Esophagus squamous epithelium (tissue), 5 donors: ENCODE measurements at places on chromosomes 4 and X.

- DNase-seq: no peak
Measured at GRCh38 chr4:128350449-128351045, 62.9 kb upstream of the PGRMC2 start.

GRCh38 chrX:71941145-71941544 is 30.5 kb downstream of the NHSL2 start:
- DNase-seq: no peak

GRCh38 chr4:13196721-13197120 is 287.4 kb downstream of the RAB28 start:
- no peak for DNase-seq

DNA sequence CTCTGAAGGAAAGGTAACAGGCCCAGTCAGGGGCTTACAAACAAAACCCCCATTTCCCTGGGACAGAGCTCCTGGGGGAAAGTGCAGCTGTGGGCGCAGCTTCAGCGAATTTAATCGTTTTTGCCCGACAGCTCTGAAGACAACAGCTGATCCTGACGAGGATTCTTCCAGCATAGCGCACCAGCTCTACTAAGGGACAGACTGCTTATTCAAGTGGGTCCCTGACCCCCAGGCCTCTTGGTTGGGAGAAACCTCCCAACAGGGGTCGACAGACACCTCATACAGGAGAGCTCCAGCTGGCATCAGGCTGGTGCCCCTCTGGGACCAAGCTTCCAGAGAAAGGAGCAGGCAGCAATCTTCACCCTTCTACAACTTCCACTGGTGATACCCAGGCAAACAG is 486.7 kb downstream of the PRR32 start:
- DNase-seq: no peak

- DNase-seq: no peak
Measured at GRCh38 chr4:162350331-162350730, 186.5 kb upstream of the FSTL5 start.

- DNase-seq: no peak
Measured at GRCh38 chr4:137417676-137418075, 114.6 kb downstream of the PCDH18 start.

- no peak for DNase-seq
Measured at GRCh38 chrX:38750551-38750950, 50.7 kb upstream of the MID1IP1 start.

GRCh38 chrX:96372313-96373046 is 312.2 kb upstream of the DIAPH2 start:
- no peak for DNase-seq

DNA sequence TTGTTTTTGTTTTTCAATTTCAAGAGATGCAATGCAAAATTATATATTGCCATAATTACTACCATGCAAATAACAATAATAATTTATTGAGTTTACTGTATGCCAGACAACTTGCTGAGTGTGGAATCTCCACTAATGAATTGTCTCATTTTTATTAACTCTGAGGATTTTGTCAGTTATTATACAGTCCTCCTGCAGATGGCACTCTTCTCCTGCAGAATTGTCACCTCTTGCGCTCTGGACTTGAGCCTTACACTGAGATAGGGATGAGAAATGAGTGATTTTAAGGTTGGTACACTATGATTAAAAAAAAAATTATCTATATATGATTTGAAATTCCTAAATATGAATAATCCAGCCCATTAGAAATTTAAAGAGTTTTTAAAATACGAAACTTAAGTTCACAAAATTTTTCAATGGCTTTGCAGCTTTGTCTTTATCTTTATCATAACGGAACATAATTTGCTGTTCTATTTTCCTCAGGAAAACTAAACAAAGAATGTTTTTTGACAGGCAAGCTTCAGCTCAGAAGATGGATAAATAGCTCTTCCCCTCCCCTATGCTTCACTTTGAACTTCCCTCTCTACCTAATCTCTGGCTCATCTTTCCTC is 12.7 kb upstream of the PAQR3 start:
- no peak for DNase-seq

DNA sequence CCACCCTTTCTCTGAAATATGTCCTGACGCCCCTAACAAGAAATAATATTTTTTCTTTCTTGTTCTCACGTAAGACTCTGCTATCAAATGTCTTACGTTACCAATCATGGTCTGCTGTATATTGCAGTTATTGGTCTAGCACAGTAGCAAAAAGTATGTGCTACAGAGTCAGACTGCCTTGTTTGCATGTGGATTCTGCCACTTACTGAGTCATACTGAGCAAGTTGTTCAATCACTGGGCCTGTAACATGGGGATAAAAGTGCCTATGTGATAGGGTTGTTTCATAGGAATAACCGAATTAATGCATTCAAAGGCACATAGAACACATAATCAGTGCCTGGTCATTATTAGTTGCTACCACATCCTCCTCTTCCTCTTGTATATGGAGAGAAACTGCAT is 14.1 kb downstream of the RPGR start:
- no peak for DNase-seq

GRCh38 chr4:168648929-168649328 is 152.1 kb downstream of the PALLD start:
- DNase-seq: no peak

GRCh38 chr4:141637565-141637964 is 1.2 kb downstream of the IL15 start:
- no peak for DNase-seq

DNA sequence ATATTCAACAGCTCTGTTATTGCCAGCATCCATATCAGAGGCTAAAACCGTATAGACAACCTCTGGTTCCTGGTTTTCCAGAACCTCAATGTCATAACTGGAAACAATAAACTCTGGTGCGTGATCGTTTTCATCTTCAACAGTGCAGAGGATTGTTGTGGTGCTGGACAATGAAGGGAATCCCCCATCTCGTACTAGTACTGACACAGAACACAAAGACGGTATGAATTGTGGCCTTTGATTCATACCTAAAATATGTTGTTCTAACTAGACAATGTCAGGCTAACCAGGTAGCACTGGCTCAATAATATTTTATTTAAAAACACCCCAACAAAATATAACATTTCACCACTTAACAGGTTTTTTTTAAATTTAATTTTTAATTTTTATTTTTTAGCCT is 186.9 kb downstream of the DCHS2 start:
- DNase-seq: no peak

DNA sequence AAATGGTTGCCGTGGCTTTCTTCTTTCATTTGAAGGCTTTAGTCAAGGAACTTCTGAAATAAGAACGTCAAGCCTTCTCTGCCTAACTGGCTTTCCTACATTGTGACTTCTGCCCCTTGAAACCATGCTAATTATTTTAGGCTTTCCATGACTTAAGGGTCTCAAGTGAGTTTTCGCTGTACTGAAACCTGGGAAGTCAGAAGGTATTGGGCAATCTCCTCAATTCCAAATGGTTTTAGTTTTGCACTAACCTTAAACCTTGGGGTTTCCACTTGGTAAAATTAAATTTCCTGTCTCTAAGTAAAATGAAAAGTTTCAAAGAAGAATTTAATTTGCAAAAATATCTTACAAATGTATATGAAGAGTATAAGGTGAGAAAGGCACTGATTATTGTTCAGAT is 73.8 kb downstream of the MBNL3 start:
- no peak for DNase-seq

- DNase-seq: no peak
Measured at GRCh38 chr4:83625821-83626220, 89.9 kb downstream of the GPAT3 start.

DNA sequence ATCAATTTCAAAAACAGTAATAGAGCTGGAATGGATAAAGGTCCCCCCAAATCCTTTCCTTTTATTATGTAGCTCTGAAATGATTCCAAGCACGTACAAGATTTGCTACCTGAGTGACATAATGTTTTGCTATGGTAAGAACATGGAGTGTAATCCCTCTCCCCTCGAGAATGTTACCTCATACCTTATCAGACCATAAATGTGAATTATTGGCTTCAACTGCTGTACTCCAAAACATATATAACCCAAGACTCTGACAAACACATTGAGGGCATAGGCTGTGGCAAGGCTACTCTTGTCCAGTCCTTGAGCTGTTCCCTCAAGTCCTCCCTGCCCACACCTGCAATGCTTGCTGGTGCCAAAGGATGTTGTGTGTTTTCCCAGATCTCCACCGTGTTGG is 286.9 kb downstream of the KCTD8 start:
- no peak for DNase-seq

DNA sequence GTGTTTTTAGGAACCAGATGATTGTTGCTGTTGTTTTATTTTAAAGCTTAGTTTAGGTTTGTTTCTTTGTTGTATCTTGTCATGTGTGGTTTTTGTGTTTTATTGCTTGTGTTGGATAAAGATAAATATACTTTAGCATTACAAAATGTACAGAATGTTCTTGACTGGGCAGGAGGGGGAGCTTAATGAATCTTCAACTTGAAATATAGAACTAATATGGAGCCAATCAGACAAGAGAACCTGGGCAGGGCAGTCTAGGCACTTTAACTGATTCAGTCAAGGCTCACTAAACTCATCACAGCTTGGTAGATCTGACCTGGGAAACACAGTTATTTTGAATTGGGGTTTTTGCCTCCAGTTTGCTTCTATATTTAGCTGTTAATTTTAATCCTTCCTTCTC is 304.2 kb downstream of the ARHGAP24 start:
- no peak for DNase-seq

DNA sequence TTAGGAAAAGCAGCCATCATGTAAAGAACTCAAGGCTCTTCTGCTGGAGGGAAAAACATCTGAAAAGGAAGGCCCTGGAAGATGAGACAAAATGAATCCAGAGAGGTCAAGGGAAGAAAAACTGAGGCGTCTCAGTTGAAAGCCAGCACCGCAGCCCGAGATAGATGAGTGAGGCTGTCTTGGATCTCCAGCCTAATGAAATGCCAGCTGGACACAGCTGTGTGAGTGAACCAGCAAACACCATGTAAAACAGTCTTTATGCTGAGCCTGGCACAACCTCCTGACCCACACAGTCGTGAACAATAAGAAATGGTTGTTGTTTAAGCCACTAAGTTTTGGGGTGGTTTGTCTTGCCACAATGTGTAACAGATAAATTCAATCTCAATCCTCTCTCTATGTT is 48.6 kb upstream of the RASL11B start:
- no peak for DNase-seq

- DNase-seq: no peak
Measured at GRCh38 chrX:49892542-49892941, 13.3 kb downstream of the USP27X start.

- DNase-seq: no peak
Measured at GRCh38 chr4:177010418-177010817, 217.7 kb upstream of the VEGFC start.

- DNase-seq: no peak
Measured at GRCh38 chr4:178953447-178954120, 1511.3 kb upstream of the AGA start.

GRCh38 chrX:9864011-9864410 is 77.8 kb downstream of the SHROOM2 start:
- DNase-seq: no peak

- no peak for DNase-seq
Measured at GRCh38 chr4:137934046-137934445, 308.1 kb downstream of the SLC7A11 start.

DNA sequence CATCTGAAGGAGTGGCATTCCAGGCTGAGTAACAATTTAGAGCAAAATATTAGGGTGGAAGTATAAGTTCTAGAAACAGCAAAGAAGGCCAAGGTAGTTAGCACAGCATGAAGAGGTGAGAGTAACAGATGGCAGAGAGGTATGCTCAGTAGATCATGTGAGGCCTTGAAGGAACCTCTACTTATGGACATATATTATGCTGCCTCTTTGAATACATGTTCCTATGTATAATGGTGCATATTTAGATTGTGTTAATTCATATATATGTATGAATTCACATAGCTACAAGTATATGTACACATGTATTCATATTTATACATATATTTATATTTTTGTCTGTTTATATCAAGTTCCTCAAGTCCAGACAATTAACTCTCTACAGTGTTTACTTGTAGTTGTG is 355.2 kb downstream of the KCTD8 start:
- no peak for DNase-seq

DNA sequence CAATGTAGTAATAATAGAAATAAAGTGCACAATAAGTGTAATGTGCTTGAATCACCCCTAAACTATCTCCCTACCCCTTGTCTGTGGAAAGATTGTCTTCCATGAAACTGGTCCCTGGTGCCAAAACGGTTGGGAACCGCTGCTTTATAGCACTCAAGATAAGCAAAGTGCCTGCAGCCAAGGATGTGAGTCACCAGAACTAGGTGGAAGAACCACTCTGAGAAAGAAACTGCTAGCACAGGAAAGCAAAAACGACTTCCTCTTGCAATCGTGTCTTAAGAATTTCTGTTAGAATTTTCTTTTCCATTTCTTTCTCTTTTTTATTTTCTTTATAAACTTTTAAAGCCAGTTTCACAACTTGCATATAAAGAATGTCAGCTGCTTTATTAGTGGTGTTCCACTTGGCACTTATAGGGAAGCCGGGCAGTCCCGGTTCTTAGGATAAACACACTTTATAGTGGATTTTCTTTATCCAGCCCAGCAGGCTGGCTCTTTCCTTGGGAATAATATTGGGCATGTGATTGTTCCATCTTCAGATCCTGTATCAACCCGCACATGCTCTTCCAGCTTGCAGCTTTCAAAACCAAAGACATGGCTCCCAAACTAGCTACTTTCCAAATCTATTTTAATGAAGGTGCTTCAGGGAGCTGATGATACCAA is 32.3 kb upstream of the CXCL8 start:
- DNase-seq: no peak

GRCh38 chr4:158704274-158704673 is 18.9 kb downstream of the PPID start:
- DNase-seq: no peak

DNA sequence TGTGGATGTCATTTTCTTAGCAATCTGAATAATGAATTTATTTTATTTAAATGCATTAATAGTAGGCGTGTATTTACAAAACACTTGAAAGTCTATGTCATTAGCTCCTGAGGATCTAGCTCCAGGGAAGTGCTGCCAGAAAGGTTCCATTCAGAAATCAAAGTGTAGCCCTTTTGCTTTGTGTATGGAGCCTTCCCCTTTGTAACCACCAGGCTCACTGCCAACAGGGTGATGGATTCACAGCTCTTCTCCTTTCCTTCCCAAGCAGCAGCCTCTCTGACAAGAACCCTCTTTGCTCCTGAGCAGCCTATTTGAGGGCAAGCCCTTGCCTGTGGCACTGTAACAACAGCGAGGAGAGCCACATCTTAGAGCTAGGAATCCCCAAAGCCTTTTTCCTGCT is 286.0 kb upstream of the RASGEF1B start:
- DNase-seq: no peak

GRCh38 chrX:12958059-12958458 is 16.9 kb upstream of the TMSB4X start:
- no peak for DNase-seq

- DNase-seq: no peak
Measured at GRCh38 chrX:75989806-75990590, 182.9 kb upstream of the PBDC1 start.

- DNase-seq: no peak
Measured at GRCh38 chr4:36921476-36922216, 322.9 kb upstream of the NWD2 start.

DNA sequence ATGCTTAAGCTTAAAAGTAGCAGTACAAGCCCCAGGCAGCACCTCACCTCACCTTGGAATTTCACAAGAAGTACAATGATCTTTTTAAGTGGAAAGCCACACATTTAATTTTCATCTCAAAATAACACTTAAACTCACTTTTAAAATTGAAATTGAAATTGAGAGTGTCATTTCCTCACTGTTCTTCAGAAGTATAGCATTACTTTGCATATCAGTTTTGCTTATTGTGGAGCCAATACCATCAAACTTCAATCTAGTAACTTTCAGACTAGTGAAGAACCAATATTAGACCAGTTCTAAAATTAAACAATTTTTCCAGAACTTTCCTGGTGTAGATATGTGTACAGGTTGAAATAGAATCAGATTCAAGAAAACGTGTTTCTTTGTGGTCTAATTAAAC is 242.4 kb downstream of the NDST4 start:
- no peak for DNase-seq

GRCh38 chrX:108199691-108200090 is 108.1 kb downstream of the ATG4A start:
- no peak for DNase-seq
